ENCODE measurements at places on chromosomes 7 and 10. TPM values are rescaled to one million over a fixed set of nuclear protein-coding genes. Genes with fewer than 3 reads are reported as not detected.

GTF2IRD1 gene
- polyA plus RNA-seq = 35.9 TPM

GIMAP7 gene
- polyA plus RNA-seq = 12.1 TPM

STAM gene
- polyA plus RNA-seq = 22.8 TPM

GRCh38 chr10:128568990-128569945, 443.0 kb upstream of the MKI67 start:
- DNase-seq = peak; percentile 71

DNA sequence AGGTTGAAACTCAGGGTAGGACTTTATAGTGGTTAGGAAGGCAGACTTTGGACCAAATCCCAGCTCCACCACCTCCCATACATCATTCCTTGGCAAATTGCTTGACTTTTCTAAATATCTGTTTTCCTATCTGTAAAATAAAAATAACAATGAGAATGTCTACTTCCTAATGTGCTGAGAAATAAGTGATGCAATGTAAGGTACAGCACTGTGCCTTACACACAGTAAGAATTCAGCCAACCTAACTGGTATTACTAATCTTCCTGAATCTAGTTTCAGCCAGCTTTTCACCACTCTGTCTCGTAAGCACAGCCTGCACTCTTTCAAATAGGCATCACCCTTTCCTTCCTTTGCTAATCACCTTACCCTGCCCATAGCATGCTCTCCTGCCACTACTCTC, 9.7 kb downstream of the PRLHR start:
- no peak for DNase-seq

GRCh38 chr7:27922907-27923641, 183.1 kb downstream of the TAX1BP1 start:
- peak; percentile 33 for DNase-seq

Data from muscle of back (tissue), 13 donors.